Fibroblast of mammary gland (primary cell): ENCODE measurements at places on chromosomes 4 and X.
A peak's percentile ranks its signal among the peaks of the same experiment; 100 is the strongest.

DNA sequence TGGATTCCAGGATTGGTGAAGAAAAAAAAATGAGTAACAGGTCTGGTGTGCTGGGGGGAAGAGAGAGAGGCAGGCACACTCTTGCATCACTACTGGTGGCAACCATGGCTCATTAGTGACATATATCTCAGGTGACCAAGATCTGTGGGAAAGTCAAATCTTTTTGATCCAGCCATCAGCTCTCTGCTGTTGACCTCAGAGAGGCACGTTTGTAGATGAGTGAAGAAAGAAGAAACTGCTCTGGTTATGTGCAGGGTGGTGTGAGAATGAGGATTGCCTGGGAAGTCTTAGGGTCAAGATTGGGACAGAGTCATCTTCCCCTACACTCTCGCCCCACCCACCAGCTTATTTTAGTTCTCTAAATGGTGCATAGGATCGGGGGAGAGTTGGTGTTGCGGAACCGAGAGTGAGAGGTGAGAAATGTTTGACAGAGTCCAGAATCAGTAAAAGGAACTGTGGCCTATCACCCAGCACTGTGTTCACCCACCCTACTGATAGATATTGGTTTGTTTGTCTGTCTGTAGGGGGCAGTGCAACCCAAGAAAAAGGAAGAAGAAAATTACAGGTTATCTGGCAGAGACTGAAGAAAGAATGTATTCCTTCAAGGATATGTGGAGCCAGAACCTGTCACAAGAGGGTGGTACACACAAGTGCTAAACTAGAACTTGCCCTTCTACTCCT, 21.9 kb downstream of the ARMCX6 start:
- peak; percentile 71 for DNase-seq

DNA sequence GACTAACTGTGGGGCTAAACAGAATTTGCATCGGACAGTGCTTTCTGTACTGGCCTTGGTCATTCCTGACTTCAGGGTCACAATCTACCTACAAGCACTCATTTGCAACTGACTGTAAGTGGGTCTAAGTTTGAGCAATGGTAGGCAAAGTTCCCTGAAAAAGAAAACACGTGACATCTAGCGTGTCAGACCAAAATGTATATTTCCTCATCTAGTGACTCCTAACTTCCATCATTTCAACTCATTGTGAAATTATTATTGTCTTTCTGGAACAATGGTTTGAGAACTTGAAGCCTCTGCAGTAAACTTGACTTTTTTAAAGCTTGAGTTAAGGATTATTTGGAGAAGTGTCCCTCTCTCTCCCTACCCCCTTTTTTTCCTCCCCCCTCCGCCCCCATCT, 113.6 kb downstream of the MID1 start:
- DNase-seq, result no peak

- no peak for DNase-seq
Measured at GRCh38 chr4:104966349-104967033, 180.2 kb upstream of the TET2 start.

GRCh38 chr4:19455850-19456602, 795.7 kb upstream of the SLIT2 start:
- no peak for DNase-seq

- DNase-seq, result no peak
Measured at GRCh38 chr4:105751718-105752299, 43.2 kb downstream of the GSTCD start.

GRCh38 chr4:140049849-140050637, 103.9 kb downstream of the MAML3 start:
- DNase-seq, result peak; percentile 35

DNA sequence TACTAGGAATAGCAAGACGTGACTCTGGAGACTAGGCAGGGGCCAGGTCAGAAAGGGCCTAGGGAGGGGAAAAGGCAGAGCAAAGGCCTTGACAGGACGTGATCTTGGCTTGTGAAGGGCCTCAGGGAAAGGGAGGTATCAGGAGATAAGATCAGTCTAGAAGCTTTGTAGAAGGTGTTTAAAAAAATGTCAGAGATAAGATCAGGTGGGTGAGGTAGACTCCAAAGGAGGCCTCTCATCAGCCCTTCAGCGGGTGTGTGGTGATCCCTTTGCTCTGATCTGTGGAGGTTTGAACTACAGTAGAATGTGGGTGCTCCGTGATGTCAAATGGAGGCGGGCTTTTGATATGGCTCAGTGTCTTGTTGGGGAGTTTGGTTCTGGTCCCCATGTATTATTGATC, 78.8 kb upstream of the PRPS1 start:
- no peak for DNase-seq

GRCh38 chr4:133270021-133270570, 121.0 kb downstream of the PCDH10 start:
- no peak for DNase-seq

DNA sequence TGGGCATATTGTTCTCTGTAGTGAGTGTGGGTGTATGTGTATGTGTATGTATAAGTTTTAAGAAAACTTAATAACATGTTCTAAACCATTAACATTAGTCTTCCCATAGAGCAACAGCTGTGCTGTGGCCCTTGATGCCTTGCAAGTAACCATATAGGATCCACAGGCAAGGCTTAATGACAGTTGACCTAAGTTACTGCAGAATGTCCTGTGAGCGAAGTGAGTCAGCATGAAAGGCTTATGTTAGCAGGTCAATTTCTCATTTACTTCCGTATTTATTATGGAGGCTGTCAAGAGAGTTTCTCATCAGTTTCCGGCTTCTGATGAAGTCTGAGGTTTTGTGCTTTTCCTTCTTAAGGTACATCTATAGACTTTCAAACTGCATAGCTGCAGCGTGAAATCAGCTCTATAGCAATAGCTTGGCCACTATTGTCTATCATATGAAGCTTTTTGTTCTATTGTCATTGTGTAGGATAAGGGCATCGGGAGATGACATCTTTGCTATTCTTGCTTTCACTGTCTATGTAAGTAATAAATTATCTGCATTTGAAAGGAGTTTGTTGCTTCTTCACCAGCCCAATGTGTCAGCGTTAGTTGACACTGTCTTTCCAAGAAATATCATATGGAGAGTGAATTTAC, 1153.4 kb upstream of the AGA start:
- no peak for DNase-seq

DNA sequence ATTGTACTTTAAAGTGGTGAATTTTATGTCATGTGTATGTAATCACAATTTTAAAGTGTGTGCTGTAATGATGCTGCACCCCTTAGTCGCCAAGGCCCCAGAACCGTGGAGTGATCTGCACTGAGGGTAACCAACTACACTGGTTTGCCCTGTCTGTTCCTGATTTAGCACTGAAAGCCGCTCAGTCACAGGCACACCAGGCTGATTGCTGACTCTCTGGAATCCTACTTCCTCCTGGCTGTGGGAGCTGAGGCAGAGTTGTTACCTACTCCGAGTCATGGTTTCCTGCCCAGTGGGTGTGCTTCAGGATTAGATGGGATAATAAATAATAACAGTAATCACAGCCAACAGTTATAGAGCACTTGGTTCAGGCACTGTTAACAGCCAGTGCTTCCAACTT, 645.4 kb downstream of the BCOR start:
- DNase-seq, result no peak

- peak; percentile 2 for DNase-seq
Measured at GRCh38 chr4:133565379-133565778, 416.3 kb downstream of the PCDH10 start.

GRCh38 chrX:3697701-3698279, 15.7 kb downstream of the PRKX start:
- peak; percentile 83 for DNase-seq

DNA sequence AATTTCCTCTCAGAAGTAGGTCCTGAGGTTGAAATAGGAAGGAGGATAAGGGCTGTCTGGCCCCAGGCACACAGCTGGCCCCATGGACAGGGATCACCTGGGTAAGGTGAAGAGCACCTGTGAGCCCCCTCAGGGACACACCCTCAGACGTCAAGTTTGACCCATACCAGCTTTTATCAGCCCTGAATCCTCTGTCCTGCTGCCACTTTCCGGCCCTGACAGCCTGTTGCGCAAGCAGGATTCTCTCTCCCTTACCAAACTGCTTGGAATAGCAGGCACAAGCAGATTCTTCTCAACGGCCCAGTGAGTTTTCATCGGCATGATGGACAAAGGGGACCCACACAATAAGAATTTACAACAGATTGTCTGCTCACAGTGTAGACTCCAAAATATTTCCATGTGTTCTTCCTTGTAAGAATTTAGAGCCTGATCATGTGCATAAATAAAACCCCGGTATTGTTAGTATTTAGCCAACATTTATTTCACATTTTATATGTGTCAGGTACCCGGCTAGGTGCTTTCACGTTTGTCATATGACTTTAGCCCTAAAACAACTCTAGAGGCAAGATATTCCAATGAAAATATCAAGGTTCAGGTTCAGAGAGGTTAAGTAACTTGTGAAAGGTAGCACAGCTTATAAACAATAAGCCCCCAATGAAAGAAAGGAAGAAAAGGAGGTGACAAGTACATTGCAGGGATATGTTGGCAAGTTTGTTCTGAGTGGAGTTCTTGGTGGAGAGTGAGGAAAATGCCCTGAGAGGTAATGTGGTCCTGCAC, 107.2 kb upstream of the KIT start:
- peak; percentile 27 for DNase-seq

- no peak for DNase-seq
Measured at GRCh38 chrX:101482296-101482695, 3.0 kb upstream of the ARMCX4 start.

GRCh38 chr4:125382995-125383394, 68.2 kb downstream of the FAT4 start:
- no peak for DNase-seq
